ENCODE measurements at places on chromosomes 3 and 15. TPM values are rescaled to one million over a fixed set of nuclear protein-coding genes. Genes with fewer than 3 reads are reported as not detected.

DNA sequence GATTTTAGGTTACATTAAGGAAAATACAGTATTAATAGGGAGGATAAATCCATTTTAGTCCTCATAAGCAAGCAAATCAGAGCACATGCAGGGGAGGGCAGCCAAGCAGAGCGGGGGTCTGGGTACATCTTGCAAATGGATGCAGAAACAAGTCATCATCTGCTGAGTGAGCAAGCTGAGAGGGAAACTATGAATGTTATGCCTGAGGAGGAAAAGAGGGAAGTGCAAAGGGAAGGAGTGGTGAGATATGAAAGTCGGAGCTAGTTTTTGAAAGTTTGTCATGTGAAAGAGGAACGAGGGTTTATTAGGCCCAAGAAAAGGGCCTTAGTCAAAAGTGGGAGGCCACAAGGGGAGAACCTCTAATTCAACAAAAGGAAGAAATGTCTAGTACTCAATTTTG is 15.4 kb downstream of the PTX3 start:
- DNase-seq: no peak

GRCh38 chr3:114649331-114649730 is 355.5 kb downstream of the TIGIT start:
- DNase-seq: no peak

- no peak for DNase-seq
Measured at GRCh38 chr3:50971487-50971924, 296.8 kb downstream of the DOCK3 start.

Gene ACSBG1
- total RNA-seq: 0.49 TPM

Gene CHRNA7
- total RNA-seq: not detected

GRCh38 chr3:128983293-128984069 is 10.4 kb downstream of the CFAP92 start:
- DNase-seq: no peak

- no peak for DNase-seq
Measured at GRCh38 chr3:30886888-30887287, 7.6 kb downstream of the GADL1 start.

- no peak for DNase-seq
Measured at GRCh38 chr15:78069052-78069414, 8.5 kb downstream of the TBC1D2B start.

GRCh38 chr3:153820035-153820434 is 301.2 kb upstream of the ARHGEF26 start:
- DNase-seq: no peak

Gene CNTN6
- total RNA-seq: not detected

- no peak for DNase-seq
Measured at GRCh38 chr3:988785-989184, 104.0 kb upstream of the CNTN6 start.

GRCh38 chr3:3599016-3599415 is 200.2 kb upstream of the LRRN1 start:
- no peak for DNase-seq

GRCh38 chr3:75737831-75738493 is 47.4 kb downstream of the ZNF717 start:
- no peak for DNase-seq

- no peak for DNase-seq
Measured at GRCh38 chr3:110881069-110881468, 190.5 kb upstream of the NECTIN3 start.

Gene FEZF2
- not detected for total RNA-seq

- DNase-seq: no peak
Measured at GRCh38 chr3:30667280-30667651, 60.9 kb downstream of the TGFBR2 start.

DNA sequence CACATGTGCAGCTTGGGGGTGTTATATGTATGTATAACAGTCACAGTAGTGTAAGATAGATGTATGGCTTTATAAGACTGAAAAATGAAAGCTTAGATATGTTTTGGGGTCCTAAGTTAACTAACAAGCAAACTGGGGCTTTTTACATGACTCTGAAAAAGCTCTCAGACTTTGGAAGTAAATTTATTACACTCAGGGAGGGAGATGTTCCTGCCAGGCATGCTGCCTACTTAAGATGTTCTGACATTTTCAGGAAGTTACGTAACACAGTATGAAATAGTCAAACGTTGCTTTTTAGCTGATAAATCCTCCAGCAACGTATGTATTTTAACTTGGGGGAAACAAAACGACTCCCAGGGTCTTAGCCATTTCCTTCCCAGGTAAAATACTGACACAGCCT is 1.7 kb upstream of the IFT57 start:
- DNase-seq: no peak

DNA sequence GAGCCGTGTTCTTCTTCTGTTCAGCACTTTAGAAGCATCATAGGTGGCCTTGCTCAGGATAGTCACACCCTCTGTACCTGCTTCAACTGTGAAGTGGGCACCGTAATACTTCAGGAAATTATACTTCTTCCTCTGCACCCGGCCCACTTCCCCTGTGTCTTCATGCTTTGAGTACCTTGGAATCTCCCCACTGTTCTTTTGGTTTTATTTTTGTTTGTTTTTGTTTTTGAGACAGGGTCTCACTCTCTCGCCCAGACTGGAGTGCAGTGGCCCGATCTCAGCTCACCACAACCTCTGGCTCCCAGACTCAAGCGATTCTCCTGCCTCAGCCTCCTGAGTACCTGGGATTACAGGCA is 1.7 kb downstream of the P2RY14 start:
- DNase-seq: no peak

Gene EFCAB12
- 0.61 TPM for total RNA-seq

- no peak for DNase-seq
Measured at GRCh38 chr3:110291886-110292501, 779.6 kb upstream of the NECTIN3 start.

DNA sequence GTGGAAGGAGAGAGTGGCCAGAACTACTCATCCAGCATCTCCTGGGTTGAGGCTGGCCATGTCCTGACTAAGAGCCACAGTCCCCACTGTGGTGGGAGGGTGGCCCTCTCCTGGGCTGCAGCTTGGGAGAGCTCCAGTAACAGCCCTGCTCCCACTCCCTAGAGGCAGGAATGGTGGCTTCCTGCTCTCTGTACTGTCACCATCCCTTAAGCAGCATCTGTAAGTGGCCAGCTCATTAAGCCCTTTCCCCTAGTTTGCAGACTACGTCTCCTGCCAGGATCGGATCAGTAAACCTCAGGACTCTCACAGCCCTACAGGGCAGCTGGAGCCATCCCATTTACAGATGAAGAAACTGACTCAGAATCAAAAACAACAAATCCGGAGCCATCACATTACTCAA is 30.5 kb downstream of the DNAJB8 start:
- no peak for DNase-seq

GRCh38 chr3:2921903-2922302 is 188.3 kb downstream of the IL5RA start:
- DNase-seq: peak; percentile 24

Gene CPEB1
- 0.66 TPM for total RNA-seq

GRCh38 chr3:171156401-171157010 is 130.0 kb upstream of the SLC2A2 start:
- no peak for DNase-seq

DNA sequence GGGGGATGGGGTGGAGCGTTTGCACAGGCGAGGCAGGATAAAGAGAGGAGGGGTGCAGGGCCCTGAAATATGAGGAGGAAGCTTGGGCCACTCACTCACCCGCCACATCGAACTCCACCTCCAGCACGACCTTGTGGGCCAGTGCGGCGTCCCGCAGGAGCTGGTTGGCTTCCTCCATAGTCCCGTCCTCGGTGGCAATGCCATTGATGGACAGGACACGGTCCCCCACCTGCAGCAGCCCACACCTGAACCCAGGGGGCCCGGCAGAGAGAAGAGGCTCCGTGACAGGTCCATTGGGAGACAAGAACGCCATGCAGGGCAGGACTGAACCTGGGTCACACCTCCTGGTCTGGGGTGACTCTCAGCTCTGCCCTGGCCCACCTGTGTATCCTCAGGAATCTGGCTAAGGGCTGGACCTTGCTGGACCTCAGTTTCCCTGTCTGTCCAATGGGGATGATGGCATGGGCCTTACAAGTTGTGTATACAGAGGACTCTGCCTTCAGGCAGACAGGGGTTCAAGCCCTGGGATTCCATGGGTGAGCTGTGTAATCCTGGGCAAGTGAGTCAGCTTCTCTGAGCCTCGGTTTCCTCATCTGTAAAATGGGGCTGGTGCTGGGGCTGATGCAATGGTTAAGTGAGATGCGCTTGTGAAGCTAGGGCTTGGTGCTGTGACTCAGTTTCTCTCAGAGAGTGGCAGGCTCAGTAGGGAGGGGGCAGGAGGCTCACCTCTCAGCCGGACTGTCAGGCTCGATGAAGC is 26.4 kb downstream of the GRIP2 start:
- no peak for DNase-seq

GRCh38 chr15:73485372-73485771 is 42.4 kb downstream of the REC114 start:
- no peak for DNase-seq

DNA sequence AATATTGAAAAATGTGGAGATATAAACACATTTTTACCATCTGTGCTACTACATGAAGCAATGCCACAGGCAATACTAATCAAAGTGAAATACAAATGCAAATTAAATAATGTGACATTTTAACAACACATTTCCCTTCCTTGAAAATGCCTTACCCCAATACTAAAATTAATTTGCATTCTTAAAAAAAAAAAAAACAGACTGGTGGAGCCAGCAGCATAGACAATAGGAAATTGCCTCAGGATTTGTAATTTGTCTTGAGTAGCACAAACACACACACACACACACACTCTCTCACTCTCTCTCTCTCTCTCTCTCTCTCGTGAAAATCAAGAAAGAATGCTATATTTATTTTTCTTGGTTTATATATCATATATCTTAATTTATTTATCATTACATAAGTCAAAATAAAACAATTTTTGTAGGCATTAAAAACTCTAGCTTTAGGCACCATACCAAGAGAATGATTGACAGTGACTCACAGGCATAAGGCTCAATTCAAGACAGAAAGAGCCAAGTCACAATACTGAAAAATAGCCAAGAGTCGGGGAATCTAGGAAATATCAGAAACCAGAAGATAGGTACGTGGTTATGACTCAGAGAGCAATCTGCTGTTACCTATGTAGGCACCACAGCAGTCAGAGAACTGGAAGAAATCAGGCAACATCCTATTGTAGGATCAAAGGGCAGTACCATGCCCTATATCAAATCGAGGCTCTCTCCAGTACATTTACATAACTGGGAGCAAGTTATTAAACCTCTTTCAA is 23.0 kb downstream of the SUCNR1 start:
- no peak for DNase-seq

DNA sequence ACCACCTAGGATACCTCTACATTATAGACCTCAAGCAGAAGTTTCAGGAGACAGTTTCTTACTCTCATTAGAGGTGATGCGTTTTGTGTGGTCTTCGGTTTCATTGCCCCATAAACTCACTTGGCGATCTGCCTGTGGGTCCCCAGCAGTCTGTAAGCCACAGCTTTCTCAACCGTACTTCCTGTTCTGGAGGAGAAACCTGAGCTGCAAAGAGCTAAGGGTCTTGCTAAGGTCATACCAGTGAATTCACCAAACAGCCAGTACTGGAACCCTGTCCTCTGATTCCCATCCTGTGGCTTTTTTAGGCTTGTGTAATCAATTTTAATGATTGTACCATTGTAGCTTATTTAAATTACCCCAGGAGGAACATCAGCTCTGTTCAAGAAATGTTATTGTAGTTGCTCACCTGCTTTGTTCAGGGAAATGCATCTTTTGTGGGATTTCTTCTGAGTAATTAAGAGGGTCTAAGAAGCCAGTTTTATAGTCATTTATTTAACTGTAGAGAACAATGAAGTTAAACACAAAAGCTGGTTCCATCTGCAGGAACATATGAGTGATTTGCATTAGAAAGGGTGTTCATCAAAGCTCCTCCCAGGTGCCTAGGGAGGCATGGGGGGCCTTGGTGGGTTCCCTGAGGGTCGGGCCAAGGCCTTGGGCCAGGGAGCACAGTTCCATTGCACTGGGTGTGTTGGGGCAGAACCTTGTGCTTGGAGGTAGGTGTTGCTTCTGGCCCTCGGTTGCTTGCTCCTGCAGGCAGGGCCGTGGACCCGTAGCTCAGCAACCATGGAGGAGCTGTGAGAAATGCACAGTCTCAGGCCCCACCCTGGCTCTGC is 69.6 kb downstream of the APBA2 start:
- peak; percentile 17 for DNase-seq

- no peak for DNase-seq
Measured at GRCh38 chr15:74817370-74817737, 4.7 kb downstream of the LMAN1L start.

GRCh38 chr15:84915606-84915958 is 31.1 kb downstream of the SLC28A1 start:
- no peak for DNase-seq

DNA sequence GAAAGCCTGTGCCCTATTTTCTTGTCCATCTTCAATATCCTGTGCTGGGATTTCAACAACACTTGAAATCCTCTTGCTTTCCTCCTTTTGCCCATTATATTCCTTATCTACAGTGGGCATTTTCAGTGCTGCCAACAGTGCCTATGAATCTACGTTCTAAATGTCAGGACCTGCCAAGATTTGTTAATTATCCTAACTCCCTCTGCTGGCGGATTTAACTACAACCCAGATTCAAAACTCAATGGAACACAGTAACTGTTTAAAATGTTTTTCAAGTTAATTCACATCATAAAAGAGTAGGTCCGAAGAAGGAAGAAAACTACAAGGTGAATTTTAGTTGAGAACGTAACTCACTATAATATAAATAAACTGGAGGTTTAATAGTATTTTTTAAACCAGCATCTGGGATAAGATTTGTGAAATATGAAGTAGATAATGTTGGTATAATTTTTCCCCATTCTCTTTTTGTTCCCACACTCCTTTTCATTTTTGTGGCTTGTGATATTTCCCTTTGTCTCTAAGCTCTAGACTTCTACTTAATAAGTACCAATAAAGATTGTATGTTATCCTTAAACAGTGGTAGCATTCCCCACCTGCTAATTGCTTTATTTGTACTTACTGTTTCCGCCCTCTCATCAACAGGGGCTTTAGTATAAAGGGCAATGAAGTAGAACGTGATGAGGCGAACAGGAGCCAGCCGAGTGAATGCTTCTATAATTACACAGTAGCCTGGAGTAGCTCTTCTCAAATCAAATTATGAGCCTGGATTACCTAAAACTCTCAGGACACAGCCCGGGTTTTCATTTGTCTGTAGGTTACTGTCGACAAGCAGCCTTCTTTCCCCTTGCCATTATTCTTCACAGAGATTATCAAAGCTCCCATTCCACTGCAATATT is 302.5 kb upstream of the ATP11B start:
- DNase-seq: no peak

DNA sequence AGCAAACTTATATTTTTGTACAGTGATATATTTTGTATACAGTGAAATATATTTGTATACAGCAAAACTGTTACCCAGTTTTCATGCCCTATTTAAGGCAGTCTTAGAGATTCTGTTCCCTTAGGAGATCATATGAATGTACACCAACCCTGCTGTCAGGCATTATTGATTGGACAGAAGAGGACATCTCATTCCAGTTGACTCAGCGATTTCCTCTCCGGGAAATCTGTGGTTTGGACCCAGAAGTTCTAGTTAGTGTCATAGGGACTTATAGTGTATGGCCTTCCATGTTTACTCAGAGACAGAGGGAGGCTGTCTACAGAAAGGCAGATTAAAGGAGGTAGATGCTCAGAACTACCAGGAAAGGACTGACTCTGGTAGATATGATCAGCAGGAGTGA is 318.8 kb upstream of the KCNMB2 start:
- DNase-seq: no peak

GRCh38 chr15:32871883-32872282 is 154.1 kb downstream of the GREM1 start:
- no peak for DNase-seq

GRCh38 chr3:37200141-37200540 is 25.8 kb upstream of the LRRFIP2 start:
- DNase-seq: no peak

Gene BCL2A1
- 183 TPM for total RNA-seq

Gene SYNPR
- total RNA-seq: not detected
